NCI-H526 treated with DMSO at 0.1 percent for 48 hours (cell line): ENCODE measurements at places on chromosomes 7 and 10.

DNA sequence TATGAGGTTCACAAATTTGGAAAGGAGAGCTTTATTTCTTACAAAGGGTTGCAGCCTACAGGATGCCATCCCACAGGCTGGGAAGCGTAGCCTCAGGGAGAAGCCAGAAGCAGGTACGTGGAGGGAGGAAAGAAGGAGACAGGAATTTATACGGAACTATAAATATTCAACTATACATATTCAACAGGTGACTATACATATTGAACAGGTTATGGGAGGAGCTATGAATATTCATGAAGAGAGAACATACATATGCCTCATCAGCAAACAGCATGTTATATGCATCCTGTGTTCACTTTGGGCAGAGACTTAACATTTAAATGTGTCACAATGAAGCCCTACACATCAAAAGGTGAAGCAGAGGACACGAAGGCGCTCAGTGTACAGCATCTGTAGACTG lies 40.5 kb upstream of the LMTK2 start:
- no peak for DNase-seq

- DNase-seq: no peak
Observed at GRCh38 chr7:29486191-29486700, 77.4 kb upstream of the PRR15 start.

DNA sequence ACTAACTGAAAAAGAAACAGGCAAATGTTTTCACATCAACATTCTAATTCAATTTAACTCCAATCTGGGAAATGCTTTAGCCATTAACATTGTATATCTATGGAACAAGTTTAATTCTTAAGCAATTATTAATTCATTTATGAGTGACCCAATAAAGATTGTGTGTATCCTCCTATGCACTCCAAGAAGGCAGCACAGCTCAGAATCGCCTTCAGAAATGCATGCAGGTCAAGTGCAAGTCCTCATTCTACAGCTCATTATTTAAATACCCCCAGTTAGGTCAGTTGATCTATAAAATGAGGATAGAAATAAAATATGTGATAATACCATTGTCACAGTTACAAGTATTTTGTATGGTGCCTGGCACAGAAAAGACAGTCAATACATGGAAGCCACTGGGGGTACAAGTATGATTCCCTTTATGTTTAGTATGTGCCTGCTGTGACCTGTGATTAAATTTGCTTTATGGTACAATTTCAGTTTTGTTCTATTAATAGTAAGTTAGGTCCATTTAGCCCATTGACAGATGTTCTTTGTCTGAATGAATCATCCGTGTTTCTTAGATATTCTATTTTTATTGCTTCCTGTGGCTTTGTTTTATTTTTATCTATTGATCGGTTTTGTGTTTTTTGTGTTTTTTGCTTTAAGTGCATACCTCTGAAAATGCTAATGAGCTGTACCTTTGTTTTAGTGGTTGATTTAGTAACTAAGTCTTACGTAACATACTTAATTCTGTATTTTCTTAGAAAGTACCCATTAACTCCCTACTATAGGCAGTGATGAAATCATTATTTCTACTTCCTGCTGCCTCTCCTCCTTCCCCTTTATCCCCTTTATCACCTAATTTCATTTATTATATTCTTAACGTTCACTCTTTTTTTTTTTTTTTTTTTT lies 42.8 kb downstream of the CPXM2 start:
- no peak for DNase-seq

DNA sequence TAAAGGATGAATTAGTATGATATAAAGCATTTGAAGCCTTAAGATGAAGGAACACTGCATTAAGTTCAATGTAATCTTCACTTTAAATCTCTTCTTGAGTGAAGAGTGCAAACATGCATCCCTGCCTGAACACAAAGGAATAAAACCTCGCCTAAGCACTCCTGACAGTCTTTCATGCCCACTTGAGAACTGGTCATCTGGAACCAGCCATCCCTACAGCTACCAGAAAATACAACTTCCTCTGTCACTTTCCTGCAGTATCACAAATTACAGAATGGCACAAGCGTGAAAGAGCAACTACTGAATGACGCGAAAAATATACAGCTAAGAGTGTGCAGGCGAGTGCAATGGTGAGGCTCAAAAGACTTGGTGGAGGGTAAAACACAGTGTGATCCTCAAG lies 1079.9 kb downstream of the CNTNAP2 start:
- no peak for DNase-seq

- no peak for DNase-seq
Observed at GRCh38 chr10:114401195-114401791, 3.0 kb downstream of the AFAP1L2 start.

- no peak for DNase-seq
Observed at GRCh38 chr7:29170781-29171180, 23.8 kb upstream of the CHN2 start.

DNA sequence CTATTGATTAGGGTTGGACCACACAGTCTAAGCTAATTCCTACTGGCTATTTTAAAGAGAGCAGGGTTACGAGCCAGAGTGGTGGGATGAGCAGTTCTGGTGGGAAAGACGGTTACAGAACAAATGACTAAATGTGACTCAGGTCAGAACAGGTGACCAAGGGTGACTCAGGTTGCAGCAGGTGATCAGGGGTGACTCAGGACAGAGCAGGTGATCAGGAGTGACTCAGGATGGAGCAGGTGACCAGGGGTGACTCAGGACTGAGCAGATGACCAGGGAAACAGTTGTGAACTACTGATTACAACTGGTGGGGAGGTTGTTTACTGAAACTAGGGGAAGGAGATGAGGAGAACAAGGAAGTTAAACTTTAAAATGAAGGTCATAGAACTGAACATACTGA lies 366.3 kb downstream of the ABCA13 start:
- no peak for DNase-seq
